ENCODE measurements at places on chromosomes 6 and 20.

GRCh38 chr6:165662749-165663376 is at the start of gene PDE10A:
PDE10A (minus strand) TSS chr6:165663241; CDS start chr6:165662811, 430 bp downstream.
- peak; percentile 87 for DNase-seq

DNA sequence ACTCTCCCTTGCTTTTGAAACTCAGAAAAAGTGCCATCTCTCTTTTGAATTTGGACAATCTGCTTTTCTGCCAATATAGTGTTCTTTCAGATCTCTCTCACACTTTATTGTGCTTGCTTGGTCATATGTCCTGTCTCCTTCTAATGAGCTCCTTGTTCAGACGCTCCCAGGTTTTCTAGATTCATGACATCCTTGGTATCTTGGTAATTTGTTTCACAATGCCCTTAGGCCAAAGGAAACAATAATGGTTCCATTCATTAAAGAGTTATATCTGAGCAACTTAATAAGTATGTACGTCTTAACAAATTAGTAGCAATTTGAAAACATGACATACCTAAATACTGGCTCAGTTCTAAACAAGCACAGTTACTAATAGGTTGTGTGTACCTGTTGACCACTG is 293.4 kb upstream of the SPTLC3 start:
- no peak for DNase-seq

- DNase-seq: no peak
Measured at GRCh38 chr6:6277413-6277812, 43.0 kb downstream of the F13A1 start.

DNA sequence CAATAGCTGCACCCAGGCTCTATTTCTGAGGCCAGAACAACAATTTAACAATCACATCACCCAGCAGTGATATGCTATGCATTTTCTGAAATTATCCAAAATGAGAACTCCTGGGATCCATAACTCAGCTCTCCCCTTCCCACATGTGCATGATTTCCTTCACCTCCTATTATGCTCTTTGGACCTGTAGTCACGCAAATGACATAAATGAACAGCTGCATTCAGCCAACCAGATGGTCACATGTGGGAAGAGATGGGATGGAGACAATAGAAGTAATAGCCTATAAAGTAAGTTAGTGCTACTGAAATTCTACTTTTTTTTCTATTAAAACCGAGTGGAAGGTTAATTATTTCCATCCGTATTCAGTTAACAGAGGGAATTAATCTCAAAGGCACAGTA is 662.1 kb upstream of the ID4 start:
- DNase-seq: no peak

Measured in eye (tissue), 1 donor.